Activated CD4-positive, CD25-positive, alpha-beta regulatory T cell treated with anti-CD3 and anti-CD28 coated beads, Interleukin-2, amount 50 U/mL, for 24 hours (primary cell): ENCODE measurements at places on chromosomes 1 and 21.

GRCh38 chr1:78126506-78126905 is 80.7 kb downstream of the GIPC2 start:
- ATAC-seq: no peak

GRCh38 chr1:204286831-204287421 is 72.8 kb downstream of the PLEKHA6 start:
- peak; percentile 53 for ATAC-seq

- ATAC-seq: no peak
Measured at GRCh38 chr1:18783705-18784481, 75.6 kb downstream of the TAS1R2 start.

- ATAC-seq: peak; percentile 36
Measured at GRCh38 chr1:212557739-212558692, 50.5 kb upstream of the ATF3 start.

- no peak for ATAC-seq
Measured at GRCh38 chr21:16773206-16773605, 739.6 kb upstream of the CXADR start.

DNA sequence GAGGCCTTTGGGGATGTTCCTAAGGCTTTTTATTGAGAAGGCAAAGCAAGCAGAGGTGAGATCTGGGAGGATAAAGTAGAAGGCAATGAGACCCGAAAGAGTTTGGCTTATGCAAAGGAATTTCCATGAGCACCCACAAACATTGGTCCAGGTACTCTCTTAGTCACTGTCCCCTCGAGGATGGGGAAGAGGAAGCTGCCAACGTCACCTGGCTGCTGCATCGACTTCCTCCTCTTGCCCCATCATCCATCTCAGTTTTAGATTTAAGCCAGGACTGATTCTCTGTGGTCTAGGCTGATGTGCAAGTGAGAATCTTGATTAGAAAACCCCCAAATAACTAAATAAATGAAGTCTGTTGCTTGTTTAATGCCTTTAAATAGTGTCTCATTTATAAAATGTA is 28.7 kb downstream of the RUNX1 start:
- peak; percentile 34 for ATAC-seq
